ENCODE measurements at places on chromosomes 16 and 17.
A peak's percentile ranks its signal among the peaks of the same experiment; 100 is the strongest.

DNA sequence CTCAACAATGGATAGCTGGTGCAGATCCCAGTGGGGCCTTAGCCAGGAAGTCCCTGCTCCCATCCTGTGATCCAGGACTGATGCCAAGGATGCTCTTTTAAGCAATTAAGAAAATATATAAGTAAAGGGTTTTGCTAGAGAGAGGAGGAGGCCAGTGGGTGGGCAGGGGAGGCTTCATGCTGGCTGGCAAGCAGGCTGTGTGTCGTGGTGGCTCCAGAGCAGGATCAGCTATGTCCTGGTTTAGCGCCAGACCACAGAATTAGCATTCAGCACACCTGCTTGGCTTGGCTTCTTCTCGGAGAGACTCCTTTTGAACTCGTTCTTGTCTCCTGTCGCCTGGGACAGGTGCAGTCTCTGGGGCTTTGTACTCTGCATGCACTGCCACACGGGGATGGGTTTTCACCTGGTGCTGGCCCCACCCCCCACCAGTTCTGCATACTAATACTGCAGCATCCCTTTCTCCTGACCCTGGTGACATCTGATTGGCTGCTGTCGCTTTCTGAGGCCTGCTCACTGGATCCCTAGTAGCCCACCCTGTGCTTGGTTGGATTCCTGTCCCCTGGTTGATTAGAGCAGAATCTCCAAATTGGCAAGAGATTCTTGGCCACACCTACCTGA lies 66.1 kb downstream of the PLD6 start:
- DNase-seq, result no peak

DNA sequence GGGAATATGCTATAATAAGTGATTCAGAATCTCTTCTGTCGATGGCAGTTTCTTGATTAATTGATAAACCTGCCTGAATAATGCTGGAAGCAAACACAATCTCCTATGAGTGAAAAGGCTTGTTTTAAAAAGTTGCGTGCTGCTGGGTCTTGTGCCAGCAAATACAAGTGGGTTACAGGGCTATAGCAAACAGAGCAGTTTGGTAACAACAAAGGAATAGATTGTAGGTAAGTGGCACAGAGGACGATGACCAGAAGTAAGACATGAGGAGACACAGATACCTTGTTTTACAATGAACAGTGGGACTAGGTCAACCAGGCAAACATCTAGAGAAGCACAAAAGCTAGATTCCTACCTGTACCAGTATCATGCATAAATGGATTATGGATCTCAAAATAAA lies 23.7 kb upstream of the FAAP100 start:
- no peak for DNase-seq

DNA sequence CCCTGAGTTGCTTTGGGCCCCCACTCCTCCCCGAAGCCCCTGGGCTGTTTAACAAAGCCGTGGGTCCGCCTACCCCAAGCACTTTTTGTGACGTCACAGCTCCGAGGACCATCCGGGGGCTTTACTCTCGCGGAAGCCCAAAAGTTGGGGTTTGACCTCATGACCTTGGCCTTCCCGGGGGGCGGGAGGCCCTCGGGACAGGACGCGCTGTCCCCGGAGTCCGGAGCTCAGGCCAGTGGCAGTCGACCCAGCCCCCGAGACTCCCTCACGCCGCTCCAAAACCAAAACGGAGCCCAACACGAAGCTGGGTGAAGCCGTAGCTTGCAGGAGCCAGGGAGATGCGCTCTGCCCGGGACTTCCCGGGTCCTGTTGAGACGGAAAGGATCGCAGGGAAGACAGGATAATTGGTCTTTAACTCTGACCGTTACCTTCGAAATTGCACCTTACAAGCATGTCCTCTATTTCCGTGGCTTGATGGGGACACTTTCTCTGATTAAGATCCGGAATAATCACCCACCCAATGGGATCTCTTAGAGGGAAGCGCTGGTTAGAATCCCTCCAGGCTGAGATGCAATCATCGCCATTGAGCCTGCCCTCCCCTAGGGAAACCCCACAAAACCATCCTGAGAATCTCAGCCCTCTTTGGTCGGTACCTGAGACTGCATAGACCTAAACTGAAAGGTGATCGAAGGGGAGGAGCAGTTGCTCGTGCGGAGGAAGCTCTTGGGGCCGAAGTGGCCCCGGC lies 4.9 kb upstream of the SOX9 start:
- no peak for DNase-seq

DNA sequence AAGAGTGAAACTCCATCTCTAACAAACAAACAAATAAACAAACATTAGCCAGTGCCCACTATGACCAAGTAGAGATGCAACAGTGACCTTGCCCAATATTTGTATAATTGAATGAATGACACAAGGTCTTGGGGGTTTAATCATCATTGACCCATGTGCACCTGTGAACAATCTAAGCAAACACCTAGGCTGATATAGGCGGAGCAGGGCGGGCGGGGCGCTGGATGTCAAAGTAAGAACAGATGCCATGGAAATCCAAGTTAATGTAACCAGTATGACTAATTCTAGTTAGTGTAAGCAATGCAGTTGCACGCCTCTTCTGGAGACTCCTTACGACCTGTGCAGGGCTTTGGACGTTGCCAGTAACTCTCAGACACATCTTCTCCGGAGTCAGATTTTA lies 17.6 kb downstream of the RCVRN start:
- DNase-seq, result no peak

DNA sequence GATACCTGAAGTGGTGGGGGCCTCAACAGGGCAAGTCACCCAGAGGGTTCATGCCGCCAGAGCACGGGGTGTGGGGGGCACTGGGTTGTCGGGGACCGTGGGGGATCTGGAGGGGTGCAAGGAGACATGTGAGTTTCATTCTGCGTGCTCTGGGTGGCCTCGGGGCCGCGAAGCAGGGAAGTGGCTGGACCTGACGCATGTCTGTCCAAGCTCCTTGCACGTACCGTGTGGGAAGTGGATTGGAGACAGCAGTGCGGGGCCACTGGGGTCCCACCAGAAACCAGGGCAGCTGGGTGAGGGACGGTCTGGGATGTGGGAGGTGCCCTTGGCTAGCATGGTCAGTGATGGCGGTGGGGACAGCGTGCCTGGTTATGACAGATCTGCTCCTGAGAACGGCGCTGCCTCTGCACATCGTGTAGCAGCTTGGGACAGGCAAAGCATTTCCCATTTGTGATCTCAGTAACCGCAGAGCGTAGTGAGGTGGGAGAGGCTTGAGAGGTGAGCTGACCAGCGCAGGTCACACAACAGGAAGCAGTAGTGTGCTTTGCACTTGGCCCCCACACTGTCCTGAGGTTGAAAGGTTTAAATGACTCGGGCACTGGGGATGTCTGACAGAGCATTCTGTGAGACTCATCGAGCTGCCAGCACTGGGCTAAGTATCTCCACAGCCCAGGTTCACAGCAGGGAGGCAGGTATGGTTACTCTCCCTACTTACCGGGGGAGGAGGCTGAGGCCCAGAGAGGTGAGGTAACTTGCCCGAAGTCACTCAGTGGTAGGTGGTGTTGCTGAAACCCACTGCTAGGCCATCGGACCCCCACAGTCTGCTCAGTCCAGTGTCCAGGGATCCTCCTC lies 114.4 kb downstream of the SOCS1 start:
- DNase-seq, result no peak

DNA sequence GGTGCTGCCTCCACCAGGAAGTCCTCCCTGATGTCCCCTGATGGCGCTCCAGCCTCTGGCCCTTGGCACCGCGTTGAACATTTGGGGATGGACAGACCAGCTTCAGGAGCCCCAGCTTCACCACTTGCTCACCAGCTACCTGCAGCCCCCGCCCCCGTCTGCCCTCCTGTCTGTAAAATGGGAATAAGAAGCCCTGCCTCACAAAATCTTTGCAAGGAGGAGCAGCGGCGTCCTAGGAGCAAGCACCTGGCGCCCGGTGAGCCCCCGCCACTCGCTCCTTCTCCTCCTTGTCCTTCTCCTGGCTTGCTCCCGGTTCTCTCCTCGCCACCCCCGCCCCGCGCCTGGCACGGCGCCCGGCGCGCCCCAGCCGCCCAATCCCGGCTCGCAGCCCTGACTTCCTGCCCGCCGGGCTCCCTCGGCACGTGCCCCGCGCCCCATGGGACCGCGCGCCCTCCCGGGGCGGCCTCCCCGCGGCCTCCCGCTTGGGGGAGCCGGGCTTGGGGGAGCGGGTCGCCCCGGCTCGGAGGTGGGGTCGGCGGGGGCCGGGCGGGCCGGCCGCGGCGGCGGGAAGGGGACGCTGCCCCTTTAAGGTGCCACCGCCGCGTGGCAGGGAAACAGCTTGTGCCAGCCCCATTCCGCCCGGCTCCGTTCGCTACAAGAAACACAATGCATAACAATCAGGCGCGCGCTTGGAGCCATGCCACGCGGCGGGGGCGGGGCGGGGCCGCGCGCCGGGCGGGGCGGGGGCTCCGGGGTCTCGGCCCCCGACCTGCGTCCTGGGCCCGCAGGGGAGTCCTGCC lies 9.1 kb upstream of the PPP1R1B start:
- DNase-seq, result peak; percentile 60

All from A673 (cell line).